ENCODE measurements at places on chromosomes 1 and 21. TPM values are rescaled to one million over a fixed set of nuclear protein-coding genes. Genes with fewer than 3 reads are reported as not detected.

Gene OPTC
- 0.09 TPM for total RNA-seq

Gene PDPN
- 5.4 TPM for total RNA-seq

Gene ADGRB2
- total RNA-seq = 6.0 TPM

Gene CFHR1
- 1.3 TPM for total RNA-seq

Gene CD1D
- 33.5 TPM for total RNA-seq

Gene UBE2U
- total RNA-seq = not detected

Gene CCDC190
- under 0.01 TPM for total RNA-seq

- no peak for DNase-seq
Observed at GRCh38 chr1:153505576-153505975, 30.2 kb downstream of the S100A6 start.

GRCh38 chr1:119948342-119949214, 52.3 kb upstream of the ADAM30 start:
- DNase-seq = peak; percentile 24

- no peak for DNase-seq
Observed at GRCh38 chr21:31293986-31294385, 50.1 kb downstream of the TIAM1 start.

DNA sequence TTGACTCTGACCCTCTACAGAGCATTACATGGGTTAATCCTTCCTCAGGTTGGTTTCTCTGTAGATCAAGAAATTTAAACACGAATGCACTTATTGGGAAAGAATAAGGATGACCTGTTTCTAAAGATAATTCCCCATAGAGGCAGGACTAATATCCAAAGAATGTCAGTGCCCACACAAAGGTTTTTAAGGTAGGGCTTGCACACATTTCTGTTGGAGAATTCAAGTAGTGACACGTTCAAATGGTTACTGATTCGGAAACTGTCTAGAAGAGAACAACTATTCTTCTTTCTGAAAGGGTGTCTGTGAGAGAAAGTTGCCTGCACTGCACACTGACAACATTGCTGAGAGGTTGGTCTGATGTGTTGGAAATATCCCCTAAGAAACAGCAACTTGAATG, 167.3 kb downstream of the ZNF326 start:
- DNase-seq = no peak

GRCh38 chr1:151547119-151547899, 7.2 kb downstream of the TUFT1 start:
- DNase-seq = no peak

Measured in thymus (tissue), 14 donors.